ENCODE measurements at places on chromosomes 3 and 15.

GRCh38 chr15:81293728-81294515 is 30.0 kb downstream of the STARD5 start:
- peak; percentile 62 for DNase-seq

- DNase-seq: no peak
Observed at GRCh38 chr3:1955170-1955569, 143.5 kb upstream of the CNTN4 start.

GRCh38 chr3:197257711-197258110 is 40.7 kb downstream of the DLG1 start:
- no peak for DNase-seq

GRCh38 chr3:161239700-161240099 is 18.6 kb downstream of the NMD3 start:
- DNase-seq: no peak

DNA sequence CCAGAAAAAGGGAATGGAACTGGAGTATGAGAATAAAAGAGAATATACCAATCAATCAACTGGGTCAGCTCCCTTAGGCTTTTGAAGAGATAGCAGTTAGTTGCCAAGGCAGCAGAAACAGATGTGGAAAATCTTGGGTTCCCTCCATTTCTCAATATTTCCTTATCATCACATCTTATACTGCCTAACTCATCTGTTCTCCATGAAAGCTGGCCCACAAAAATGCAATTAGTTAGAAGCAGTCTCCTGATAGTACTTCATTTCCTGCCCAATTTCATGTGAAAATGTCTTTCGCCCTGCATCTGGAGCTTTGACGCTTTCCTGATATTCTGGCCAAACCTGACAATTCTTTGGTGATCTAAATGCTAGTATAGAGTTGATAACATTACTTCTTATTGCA is 30.1 kb upstream of the SPTSSB start:
- DNase-seq: no peak

DNA sequence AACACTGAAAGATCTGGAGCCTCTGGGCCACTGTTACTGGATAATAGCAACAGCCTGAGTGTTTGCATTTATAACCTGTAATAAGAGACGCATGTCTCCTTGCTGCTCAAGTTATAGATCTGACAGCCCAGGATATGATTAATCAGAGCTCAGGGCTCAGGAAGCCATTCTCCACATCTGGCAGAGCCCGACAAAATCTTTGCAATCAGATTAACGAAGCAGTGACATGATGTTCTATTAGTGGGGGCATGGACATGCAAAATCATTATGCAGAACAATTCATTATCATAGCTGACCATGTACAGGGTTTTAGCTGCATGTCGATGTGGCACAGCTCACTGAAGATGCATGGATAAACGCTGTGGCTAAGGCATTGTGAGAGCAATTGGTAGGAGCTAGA is 730.3 kb downstream of the ZNF385D start:
- no peak for DNase-seq

GRCh38 chr3:53140847-53141845 is 10.9 kb upstream of the RFT1 start:
- no peak for DNase-seq

DNA sequence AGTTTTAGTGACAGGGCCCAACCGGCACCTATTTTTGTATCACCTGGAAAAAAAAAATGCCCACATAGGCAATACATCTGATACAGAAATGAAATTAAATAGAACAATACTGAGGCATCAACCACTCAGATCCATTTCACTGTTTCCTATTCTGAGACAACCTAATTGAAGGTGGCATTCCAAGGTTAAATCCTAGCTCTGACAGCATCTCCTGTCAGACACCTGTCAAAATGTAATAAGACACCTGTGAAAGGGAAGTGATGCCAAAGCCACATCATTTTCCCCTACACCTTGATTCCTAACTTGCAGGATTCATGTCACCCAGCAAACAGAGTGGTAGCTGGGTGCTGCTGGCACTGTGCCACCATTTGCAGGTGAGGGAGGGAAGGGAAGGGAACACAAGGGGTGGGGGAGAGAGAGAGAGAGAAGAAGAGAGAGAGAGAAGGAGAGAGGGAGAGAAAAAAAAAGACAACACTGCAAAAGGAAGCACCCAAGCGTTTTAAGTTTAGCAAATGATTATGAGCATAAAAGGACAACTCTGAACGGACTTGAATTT is 1044.6 kb upstream of the CFAP20DC start:
- DNase-seq: no peak

DNA sequence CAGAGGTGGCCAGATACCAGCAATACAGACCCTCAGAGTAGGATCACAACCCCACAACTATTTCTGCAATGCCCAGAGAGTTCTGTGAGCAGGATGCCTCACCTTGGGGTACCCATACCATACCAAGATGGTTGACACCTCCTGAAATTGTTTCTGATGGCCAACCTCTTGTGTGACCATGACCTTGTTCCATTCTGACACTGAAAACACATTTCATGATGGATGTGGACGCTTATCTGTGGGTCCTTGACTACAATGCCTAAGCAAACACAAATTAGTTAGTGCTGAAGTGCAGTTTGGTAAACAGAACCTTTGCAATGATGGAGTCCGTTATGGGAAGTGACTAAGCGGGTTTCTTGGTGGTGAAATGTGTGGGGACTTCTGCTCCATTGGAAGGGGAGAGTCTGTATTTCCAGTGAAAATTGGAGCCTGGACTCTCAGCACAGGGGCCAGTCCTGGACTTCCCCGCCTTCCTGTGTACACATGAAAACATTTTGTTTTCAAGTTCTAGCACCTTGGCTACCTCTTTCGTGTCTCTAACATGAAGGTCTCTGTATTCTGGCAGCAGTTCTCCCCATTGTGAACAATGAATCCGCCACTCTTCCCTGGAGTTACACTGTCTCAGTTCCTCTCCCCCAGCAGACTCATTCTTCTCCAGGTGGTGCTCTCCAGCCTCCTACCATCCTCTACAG is 106.2 kb downstream of the XXYLT1 start:
- no peak for DNase-seq

DNA sequence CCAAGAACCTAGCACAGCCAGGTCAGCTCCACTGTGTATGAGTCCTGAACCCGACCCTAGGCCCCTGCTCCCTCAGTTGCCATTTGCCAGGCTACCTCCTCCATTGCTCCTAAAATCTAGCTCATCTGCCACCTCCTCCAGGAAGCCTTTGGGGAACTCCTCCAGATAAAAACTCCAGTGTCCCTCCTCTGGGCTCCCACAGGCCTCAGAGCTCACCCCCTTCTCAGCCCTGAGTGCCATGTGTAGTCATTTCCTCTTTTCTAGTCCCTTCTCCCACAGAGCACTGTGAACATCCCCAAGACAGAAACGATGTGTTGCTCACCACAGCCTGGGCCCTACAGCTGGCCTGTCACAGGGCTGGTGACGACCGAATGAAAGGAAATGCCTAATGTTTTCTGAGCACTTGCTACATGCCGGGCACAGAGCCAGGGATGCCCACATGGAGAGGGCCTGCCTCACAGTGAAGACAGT is 61.0 kb downstream of the IQSEC1 start:
- DNase-seq: peak; percentile 37
